Hematopoietic multipotent progenitor cell treated with erythropoietin and hydrocortisone succinate and interleukin-3 and kit ligand, for 17 days (in vitro differentiated cells): ENCODE measurements at places on chromosomes 7 and 10.

GRCh38 chr7:1814089-1814811, 144.2 kb downstream of the ELFN1 start:
- DNase-seq = no peak

DNA sequence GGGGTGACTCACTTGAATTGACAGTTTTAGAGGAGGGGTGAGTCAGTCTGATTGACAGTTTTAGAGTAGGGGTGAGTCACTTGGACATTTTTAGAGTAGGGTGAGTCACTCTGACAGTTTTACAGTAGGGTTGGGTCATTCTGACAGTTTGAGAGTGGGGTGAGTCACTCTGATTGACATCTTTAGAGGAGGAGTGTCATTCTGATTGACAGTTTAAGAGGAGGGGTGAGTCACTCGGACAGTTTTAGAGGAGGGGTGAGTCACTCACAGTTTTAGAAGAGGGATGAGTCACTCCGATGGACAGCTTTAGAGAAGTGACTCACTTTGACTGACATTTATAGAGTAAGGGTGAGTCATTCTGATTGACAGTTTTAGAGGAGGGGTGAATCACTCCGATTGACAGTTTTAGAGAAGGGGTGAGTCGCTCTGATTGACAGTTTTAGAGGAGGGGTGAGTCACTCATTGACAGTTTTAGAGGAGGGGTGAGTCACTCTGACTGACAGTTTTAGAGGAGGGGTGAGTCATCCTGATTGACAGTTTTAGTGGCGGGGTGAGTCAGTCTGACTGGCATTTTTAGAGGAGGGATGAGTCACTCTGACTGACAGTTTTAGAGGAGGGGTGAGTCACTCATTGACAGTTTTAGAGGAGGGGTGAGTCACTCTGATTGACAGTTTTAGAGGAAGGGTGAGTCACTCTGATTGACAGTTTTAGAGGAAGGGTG, 595.9 kb downstream of the DNAJB6 start:
- DNase-seq = no peak

DNA sequence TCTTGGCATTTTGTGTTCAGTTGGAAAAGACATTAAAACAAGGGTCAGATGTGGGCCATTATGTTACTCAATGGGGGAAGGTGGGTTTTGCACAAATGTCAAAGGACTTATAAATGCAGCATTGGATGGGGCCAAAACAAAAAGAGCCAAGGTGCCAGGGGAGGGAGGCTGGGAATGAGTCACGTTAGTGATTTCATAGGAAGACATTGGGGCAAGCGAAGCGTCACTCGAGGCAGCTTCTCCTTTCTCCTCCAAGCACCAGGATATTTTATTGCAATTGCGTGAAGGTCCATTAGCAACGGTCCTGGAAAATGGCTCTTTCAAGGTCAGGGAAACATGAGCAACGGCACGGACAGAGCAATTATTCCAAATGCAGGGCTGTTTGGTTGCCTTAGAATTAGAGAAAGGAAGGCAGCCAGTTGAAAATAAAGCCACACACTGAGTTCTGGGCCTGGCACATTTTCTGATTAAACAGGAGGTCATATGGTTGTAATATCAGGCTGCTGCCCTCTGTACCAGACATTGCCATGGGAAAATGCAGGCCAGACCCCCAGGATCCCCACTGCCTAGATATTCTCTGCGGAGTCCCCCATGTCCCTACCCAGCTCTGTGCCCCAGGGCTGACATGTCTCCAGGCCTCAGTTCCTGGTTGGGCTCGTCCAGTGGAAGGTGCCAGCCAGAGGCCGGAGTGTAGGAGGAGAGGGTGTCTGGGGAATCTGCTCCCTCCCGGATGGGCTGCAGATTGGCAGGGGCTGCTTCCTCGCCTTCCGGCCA, 63.3 kb upstream of the NANOS1 start:
- no peak for DNase-seq

GRCh38 chr7:33726582-33726981, 178.8 kb upstream of the BMPER start:
- no peak for DNase-seq

DNA sequence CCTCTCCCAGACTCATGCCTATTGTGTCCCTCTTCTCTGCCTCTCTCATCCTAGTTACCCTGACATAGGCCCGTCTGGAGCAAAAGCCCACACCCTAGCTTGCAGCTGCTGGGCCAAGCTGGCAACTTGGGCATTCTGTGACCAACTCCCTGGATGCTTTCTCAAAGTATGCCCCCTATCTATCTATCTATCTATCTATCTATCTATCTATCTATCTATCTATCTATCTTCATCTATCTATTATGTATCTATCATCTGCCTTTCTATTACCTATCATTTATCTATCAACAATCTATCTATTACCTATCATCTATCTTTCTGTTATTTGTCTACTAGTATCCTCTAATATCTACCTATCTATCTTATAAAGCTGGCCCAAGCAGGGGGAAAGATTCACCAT, 45.4 kb upstream of the COL13A1 start:
- DNase-seq = no peak

GRCh38 chr7:132380059-132380458, 196.2 kb downstream of the PLXNA4 start:
- no peak for DNase-seq

GRCh38 chr10:108465871-108466641, 1301.5 kb upstream of the SORCS1 start:
- DNase-seq = no peak

- no peak for DNase-seq
These were observed 396.6 kb downstream of the PLXNA4 start for GRCh38 chr7:132179681-132180080.

GRCh38 chr7:31107106-31108090, 55.3 kb downstream of the ADCYAP1R1 start:
- DNase-seq = no peak

- no peak for DNase-seq
These were observed 40.2 kb upstream of the ZMIZ1 start for GRCh38 chr10:79028451-79029010.

- DNase-seq = no peak
These were observed 51.2 kb upstream of the SORCS1 start for GRCh38 chr10:107215681-107216080.

- peak; percentile 70 for DNase-seq
These were observed 26.5 kb downstream of the DNAJB12 start for GRCh38 chr10:72328045-72328828.
